ENCODE measurements at places on chromosomes 3 and 15.

DNA sequence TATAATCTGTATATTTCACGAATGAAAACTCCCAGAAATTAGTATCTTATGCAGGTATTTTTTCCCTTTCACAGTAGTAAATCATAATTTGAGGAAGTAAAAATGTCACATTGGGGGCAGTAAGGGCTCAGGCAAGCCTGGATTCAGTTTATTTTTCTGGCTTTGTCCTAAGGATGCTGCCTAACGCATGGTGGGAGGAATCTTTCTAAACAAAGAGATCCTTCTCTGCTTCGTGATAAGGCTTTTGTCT is 35.7 kb downstream of the DNASE1L3 start:
- no peak for DNase-seq

DNA sequence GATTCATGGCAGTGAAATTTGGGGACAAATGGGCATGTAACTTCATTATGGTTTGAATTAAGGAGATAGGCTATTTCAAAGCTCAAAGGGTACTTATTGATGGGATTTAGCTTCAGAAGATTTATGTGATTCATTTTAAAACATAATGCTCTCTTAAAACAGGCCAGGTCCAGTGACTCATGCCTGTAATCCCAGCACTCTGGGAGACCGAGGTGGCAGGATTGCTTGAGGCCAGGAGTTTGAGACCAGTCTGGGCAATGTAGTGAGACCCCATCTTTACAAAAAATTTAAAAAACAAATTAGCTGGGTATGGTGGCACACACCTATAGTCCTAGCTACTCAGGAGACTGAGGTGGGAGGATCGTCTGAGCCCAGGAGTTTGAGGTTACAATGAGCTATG is 11.5 kb downstream of the THAP10 start:
- DNase-seq = no peak

GRCh38 chr3:117910820-117911521 is 1123.7 kb downstream of the IGSF11 start:
- no peak for DNase-seq

DNA sequence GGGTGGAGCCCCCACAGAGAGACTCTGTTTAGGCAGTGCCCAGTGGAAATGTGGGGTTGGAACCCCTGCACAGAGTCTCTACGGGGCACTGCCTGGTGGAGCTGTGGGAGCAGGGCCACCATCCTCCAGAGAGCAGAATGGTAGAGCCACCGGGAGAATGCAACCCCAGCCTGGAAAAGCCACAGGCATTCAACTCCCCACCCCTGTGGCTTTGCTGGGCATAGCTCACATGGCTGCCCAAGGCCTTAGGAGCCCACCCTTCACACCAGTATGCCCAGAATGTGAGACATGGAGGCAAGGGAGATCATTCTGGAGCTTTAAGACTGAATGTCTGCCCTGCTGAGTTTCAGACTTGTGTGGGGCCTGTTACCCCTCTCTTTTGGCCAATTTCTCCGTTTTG is 19.0 kb upstream of the CHCHD6 start:
- no peak for DNase-seq

- DNase-seq = peak; percentile 9
Measured at GRCh38 chr3:152522036-152522435, 253.3 kb downstream of the MBNL1 start.

- DNase-seq = peak; percentile 33
Measured at GRCh38 chr3:172726380-172726779, 15.5 kb upstream of the NCEH1 start.

- no peak for DNase-seq
Measured at GRCh38 chr15:69008056-69008455, 6.4 kb upstream of the NOX5 start.

DNA sequence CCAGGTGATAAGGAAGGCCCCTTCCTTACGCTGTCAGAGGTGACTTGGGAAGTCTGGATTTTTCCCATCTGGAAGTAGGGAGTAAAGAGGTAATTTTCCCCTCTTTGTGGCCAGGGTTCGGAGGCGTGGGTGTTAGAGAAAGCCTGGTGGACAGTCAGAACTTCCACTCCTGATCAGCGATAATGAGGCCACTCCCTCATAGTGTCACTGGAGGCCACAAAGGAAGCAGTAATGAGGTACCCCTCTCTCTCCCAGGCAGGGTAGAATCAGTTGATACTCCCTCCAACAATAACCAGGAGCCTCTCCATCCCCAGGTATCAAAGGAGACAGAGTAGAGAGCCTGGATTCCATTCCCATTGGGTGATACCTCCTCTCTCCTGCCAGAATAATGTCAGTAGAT is 30.0 kb downstream of the AP4E1 start:
- no peak for DNase-seq

DNA sequence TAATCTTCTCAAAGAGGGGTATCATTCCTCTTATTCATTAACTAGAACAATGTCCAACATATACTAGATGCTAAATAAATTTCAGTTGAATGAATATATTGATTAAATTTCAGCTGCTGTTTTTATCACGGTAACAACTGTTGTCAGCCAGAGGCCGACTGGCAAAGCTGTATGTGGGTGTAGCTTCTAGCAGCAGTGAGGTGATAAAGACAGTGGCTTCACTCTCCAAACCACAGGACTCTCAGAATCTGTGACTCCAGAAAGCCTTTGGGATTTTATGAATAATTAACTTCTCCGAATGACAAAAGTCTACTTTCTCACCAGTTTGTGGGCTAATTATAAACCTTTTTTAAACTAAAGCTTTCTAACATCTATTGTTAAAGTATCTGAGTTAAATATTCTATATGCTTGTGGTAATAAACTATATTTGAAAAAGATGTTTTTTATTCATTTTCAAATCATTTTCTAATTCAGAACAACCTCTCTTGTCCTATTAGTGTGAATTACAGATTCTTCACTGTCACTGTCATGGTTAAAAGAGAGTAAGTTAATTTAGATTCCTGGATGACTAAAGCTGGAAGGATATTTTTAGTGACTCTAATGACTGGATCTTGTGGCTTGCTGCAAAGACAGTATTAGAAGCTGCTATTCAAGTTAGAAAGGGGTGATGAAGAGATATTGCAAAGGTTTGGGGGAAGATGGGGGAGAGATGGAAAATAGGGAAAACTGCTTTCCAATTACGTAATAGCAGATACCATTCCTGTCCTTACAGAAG is 796.4 kb upstream of the ARPP21 start:
- no peak for DNase-seq

DNA sequence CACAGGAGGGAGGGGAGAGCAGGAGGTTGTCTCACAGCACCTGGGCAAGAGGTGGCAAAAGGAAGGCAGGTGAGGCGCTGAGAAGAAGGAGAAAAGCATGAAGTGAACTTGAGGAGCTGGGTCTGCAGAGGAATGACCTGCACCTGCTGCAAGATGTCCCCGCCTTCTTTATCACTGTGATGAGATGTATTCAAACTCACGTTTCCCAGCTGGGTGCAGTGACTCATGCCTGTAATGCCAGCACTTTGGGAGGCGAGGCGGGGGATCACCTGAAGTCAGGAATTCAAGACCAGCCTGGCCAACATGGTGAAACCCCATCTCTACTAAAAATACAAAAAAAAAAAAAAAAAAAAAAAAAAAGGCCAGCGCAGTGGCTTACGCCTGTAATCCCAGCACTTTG is 22.2 kb upstream of the ZNF710 start:
- DNase-seq = no peak

- no peak for DNase-seq
Measured at GRCh38 chr3:14680716-14681115, 5.8 kb downstream of the C3orf20 start.

DNA sequence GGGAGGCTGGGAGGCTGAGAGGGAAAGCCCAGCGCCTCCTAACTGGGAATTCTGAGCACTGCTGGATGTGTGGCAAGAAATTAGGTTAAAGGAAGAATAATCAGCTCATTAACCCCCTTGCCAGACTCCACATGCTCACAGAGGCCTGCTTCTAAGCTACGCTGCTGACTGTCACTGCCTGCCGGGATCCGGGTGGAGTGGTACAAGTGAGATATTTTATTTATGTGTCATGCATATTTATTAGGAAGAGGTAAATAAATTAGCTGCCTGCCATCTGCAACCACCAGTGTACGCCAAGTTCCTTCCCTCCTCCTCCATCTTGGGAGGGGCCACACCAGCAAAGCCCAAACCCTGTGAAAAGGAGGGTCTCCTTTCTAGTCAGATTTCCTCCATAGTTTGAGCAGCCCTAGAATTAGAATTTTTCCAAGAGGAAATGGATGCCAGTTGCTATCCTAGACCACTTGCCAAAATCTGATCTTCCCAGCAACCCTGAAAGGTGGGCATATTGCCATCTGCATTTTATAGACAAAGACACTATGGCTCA is 43.5 kb upstream of the GRIP2 start:
- DNase-seq = no peak

DNA sequence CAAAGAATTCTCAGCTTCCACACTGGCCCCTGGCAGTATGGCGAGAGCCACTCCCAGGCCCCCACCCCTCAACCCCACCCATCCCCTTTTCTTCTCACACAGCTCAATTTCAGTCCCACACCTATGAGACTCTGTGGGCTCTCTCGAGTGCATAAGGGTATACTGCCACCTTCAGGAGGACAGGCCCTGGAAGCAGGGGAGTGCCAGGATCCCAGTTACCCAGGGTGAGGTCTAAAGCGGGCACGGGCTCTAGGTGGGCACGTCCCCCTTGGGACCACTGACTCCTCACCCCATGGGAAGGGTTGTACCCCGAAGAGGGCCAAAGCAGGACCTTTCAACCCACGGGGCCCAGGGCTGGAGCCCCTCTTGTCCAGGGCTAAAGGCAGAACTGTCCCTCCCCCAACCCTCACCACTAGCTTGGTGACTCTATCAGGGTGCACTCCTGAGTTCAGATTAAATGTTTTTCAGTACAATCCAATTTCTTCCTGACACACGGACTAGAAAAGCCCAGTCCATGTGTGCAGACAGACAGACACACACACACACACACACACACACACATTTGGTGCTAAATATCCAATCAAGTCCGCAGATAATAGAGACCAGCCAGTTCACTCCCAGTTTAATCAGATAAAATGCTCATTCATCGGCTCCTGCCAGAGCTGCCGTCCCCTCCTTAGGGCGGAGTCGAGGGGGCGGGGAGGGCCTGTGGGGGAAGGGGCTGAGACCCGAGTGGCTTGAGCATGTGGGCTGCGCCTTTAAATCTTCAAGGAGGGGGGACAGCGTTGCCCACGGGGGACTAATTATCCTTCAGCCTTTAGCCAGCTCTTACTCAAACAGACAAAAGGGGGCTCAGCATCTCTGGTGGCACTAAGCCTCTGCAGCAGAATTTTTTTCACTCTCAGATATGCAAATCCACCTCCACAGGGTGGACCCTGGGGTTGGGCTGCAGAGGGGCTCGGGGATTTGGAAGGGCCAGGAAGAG is 59.3 kb downstream of the CYP11A1 start:
- peak; percentile 28 for DNase-seq

DNA sequence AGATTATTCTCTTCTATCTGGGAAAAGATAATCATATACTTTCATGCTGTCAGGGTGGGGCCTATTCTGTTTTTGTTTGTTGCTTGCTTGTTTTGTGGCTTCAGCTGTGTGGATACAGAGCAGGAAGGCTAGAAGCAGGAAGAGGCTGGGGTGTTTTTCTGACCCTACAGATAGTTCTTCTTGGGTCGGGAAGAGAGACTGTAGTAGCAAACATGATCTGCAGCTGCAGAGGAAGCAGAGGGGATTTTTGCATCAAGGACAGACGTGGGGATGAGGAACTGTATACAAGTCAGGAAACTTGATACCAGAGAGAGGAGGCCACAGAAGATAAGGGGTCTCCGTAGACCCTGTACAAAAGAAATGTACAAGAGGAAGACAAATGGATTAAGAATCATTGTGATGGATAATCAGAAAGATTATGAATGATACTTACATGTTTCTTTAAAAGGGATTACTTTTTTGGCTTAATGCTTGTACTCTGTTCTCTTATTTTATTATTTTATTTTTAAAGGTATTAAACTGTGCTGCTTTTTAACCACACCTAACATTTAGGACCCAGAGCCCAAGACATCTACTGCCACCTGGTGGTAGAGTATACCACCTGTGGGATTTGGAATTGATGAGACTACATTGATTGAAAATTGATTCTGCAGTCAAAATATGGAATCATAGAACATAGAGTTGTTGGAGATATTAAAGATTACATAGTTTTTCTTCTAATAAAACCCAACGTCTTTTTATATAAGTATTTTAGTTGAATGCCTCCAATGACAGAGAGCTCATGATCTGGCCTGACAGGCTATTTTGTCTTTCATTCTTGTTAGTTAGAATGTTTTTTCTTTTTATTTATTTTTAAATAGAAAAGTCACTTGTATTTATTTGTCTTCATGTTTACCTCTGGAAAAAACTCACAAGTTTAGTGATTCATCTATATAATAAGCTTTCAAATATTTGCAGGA is 87.3 kb upstream of the ROPN1 start:
- DNase-seq = peak; percentile 49

- DNase-seq = no peak
Measured at GRCh38 chr15:74347757-74348250, 19.6 kb downstream of the CYP11A1 start.

GRCh38 chr3:117893638-117894037 is 1141.0 kb downstream of the IGSF11 start:
- no peak for DNase-seq

GRCh38 chr15:74787251-74788041 is 5.6 kb downstream of the CSK start:
- DNase-seq = peak; percentile 95

GRCh38 chr3:98968824-98969223 is 67.3 kb upstream of the DCBLD2 start:
- DNase-seq = no peak

DNA sequence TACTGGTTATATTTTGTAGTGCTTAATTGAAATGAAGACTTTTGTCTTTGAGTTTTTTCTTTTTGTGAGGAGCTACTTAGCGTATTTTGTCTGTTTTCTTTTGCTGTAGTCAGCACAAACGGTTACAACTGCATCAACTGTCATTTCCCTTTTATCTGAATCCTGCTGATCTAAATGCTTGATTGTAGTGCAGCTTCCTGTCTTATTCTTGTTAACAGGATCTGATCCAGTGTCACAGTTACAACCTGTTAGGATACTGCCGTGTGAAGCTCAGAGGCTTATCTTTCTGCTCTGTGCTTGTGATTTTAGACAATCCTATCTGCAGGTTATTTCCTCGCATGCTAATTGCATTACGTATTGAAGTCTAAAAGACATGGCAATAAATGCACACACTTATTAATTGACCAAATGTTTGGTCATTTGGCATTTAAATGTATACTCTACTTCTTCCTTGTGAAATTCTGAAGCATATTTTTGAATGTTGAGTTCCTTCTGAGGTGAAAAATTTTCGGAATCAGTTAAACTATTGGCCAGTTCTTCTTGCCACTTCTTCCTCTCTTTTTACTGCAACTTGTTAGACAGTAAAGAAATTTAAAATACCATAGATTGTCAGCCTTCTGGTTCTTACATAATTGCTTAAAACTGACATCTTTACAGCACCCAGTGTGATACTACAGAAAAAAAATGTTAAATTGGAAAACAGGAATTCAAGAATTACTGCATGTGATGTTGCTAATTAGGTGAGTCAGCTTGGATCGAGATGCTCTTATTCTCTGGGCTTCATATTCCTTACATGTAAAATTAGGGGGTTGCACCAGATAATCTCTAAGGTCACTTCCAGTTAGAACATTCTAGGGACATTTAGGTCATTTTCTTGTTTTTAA is 168.2 kb downstream of the MBNL1 start:
- DNase-seq = peak; percentile 62

Measured in suppressor macrophage (primary cell).